ENCODE measurements at places on chromosomes 3 and 15. TPM values are rescaled to one million over a fixed set of nuclear protein-coding genes. Genes with fewer than 3 reads are reported as not detected.

DNA sequence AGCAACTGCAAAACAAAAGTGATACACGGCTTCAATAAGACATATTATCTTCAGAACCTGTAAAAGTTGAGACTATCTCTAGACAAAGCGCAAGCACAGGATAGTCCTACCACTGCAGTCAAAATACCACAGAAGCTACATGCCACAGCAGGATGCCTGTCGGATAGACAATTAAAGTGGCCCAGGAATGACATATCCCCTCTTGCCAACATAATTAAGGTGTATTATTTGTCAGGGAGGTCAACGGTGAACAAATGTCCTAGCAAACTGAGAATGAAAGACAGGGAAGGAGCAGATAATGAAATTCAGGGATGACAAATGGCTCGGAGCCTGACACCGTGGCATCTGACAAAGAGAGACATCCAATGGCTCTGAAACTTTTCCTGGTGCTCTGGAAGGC lies 185.7 kb downstream of the MECOM start:
- no peaks in the 10 kb centered on the region for H3K27me3 ChIP-seq
- DNase-seq, result no peak
- H3K4me1 ChIP-seq, result no peaks in the 10 kb centered on the region
- H3K36me3 ChIP-seq, result no peaks in the 10 kb centered on the region

GRCh38 chr3:90253131-90253530 lies 1145.7 kb downstream of the EPHA3 start:
- no peak overlapping the region for H3K27ac ChIP-seq
- no peaks in the 10 kb centered on the region for H3K4me1 ChIP-seq
- no peak for DNase-seq
- H3K36me3 ChIP-seq, result no peaks in the 10 kb centered on the region
- no peaks in the 10 kb centered on the region for H3K27me3 ChIP-seq
- no peak overlapping the region for H3K4me3 ChIP-seq

- H3K36me3 ChIP-seq, result no peaks in the 10 kb centered on the region
- no peak for DNase-seq
- H3K4me3 ChIP-seq, result no peak overlapping the region
- H3K27ac ChIP-seq, result no peak overlapping the region
- H3K27me3 ChIP-seq, result no peaks in the 10 kb centered on the region
- no peaks in the 10 kb centered on the region for H3K4me1 ChIP-seq
Measured at GRCh38 chr3:166498446-166498845, 661.2 kb upstream of the BCHE start.

DNA sequence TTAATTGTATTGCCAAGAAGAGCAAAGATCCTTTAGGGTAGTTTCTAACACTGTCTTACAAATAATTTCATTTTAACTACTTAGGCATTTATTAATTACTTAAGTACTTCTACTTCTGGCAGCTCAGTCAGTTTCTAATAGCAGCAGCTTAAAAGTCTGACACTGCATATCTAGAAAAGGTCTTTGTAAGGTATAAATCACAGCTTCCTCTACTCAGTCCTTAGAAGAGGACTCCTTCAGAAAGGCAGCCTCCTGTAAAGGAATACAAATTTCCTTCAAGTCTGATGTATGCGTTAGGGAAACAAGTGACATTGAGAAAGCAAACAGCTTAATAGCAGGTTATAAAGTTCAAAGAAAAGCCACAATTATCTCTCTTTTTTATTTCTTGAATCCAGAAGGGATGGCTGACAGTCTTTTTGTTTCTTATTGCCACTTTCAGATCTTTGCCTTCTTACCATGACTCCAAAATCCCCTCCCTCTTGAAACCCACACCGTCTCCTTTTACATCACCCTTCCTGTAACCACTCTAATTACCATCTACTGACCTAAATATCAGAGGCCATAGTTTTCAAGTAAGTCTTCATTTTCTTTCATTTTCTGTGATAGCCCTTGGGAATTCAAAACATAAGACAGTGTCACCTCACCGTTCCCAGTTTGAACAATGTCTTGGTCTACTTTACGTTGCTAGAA lies 109.5 kb downstream of the CGGBP1 start:
- no peak overlapping the region for H3K27ac ChIP-seq
- no peak for DNase-seq
- H3K36me3 ChIP-seq, result no peaks in the 10 kb centered on the region
- no peaks in the 10 kb centered on the region for H3K4me1 ChIP-seq
- peaks cover 14% of the 10 kb centered on the region for H3K27me3 ChIP-seq

- no peak overlapping the region for H3K4me3 ChIP-seq
- H3K27me3 ChIP-seq, result no peaks in the 10 kb centered on the region
- H3K27ac ChIP-seq, result no peak overlapping the region
- H3K4me1 ChIP-seq, result peaks cover 6% of the 10 kb centered on the region
- DNase-seq, result no peak
Measured at GRCh38 chr3:122461806-122462205, 45.9 kb upstream of the WDR5B start.

Gene UROC1
- 0.10 TPM for total RNA-seq

Gene CCDC33
- not detected for total RNA-seq

Gene EOGT
- total RNA-seq, result 17.4 TPM

Gene ACVR2B
- 16.1 TPM for total RNA-seq

Gene ERICH6
- total RNA-seq, result not detected

Gene SPRED1
- total RNA-seq, result 0.41 TPM
